ENCODE measurements at places on chromosomes 4 and X.

DNA sequence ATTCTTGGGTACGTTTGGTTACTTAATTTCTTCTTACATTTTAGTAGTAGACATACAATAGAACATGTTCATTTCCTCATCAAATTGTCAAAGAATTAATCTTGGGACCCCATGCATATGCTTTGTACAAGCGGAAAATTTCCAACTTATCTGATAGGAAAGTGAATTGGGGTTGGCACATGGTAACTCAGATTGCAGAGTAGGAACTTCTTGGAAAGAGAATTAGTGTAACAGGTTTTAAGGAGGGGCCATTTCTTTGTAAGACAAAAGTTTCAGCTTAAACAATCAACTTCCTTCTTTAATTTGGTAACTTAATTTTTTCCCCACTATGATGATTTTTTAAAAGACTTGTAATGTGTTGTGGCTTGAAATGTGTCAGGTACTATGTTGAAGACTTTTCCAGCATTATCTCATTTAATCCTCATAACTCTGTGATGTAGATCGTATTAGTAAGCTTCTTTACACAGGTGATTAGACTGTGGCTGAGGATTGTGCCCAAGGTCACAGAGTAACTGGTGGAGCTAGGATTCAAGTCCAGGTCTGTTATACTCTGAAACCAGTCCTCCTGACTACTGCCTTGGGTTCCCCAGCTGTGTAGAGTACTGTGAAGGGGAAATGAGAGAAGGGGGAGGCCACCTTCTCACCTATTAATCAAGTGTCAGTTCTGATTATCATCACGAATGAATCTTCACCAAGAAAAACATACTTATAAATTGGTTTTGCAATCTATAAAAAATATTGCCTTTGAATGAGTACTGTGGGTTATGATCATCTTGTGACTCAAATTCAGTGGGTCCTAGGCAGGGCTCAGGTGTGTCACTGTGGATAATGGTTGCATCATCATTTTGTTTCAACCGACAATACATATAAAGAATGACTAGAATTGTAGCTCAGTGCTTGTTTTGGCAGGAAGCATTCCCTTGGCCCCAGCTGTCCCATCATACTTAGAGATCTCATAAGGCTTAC, 4.3 kb downstream of the GK start:
- no peak for DNase-seq

GRCh38 chr4:5034206-5034605, 14.9 kb upstream of the CYTL1 start:
- DNase-seq: no peak

GRCh38 chr4:93147524-93148212, 680.9 kb upstream of the ATOH1 start:
- no peak for DNase-seq

GRCh38 chr4:177052211-177052934, 257.3 kb upstream of the NEIL3 start:
- DNase-seq: no peak

GRCh38 chrX:69113723-69114122, 51.5 kb downstream of the PJA1 start:
- DNase-seq: no peak

DNA sequence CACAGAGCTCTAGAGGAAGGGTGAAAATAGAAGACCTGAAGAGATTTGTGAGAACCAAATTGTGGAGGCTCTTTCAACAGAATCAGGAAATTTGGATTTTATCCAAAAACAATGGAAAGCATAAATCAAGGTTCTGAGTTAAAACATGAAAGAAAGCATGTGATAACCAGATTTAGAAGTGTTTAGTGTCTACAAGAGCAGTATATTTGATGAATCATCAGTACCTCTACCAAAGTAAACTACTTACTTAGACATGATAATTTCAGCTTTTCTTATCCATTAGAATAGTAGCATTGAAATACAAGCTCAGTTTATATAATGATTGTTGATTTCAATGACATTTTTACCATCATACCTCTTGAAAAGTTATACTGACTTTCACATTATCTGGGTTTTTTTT, 25.9 kb upstream of the INTU start:
- no peak for DNase-seq

- DNase-seq: no peak
These were observed 6.7 kb downstream of the SMAD1 start for GRCh38 chr4:145488310-145488709.
